GM23338 (cell line): ENCODE measurements at places on chromosomes 6 and 20. TPM values are rescaled to one million over a fixed set of nuclear protein-coding genes. Genes with fewer than 3 reads are reported as not detected.

- DNase-seq: no peak
These were observed 703 bp downstream of the MRPL2 start for GRCh38 chr6:43058531-43058930.

The TCP11 gene
- total RNA-seq: 0.62 TPM in 1 of 2 replicates, not detected in the other

- DNase-seq: no peak
These were observed 236.9 kb downstream of the GMDS start for GRCh38 chr6:2008383-2008976.

The SNPH gene
- total RNA-seq: 3.5 and 5.8 TPM in 2 replicates

The POM121L2 gene
- 0.07 TPM in 1 of 2 replicates, not detected in the other for total RNA-seq

The LY6G6C gene
- not detected in 2 replicates for total RNA-seq

DNA sequence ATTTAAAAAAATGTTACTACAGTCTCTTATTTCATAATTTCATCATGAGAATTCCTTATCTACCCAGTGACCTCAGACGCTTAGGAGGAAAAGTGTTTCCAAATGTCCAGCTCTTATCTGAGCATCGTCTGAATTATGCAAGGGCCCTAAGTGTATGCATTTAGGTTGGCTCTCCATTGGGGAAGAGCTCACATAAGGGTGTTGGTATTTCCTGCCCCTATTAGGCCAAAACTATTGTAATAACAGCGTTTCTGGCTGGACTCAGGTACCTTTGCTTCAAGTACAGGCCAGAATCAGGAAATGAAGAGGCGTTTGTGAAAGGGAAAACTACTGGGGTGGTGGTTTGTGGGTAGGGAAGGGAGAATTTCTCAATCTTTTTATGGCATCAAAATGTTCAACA lies 40.4 kb upstream of the SGK1 start:
- DNase-seq: no peak

- DNase-seq: no peak
These were observed 34.7 kb downstream of the VEGFA start for GRCh38 chr6:43804550-43805223.
